ENCODE measurements at places on chromosomes 13 and 19.

- DNase-seq, result no peak
These were observed 2.9 kb upstream of the C19orf25 start for GRCh38 chr19:1481893-1482360.

DNA sequence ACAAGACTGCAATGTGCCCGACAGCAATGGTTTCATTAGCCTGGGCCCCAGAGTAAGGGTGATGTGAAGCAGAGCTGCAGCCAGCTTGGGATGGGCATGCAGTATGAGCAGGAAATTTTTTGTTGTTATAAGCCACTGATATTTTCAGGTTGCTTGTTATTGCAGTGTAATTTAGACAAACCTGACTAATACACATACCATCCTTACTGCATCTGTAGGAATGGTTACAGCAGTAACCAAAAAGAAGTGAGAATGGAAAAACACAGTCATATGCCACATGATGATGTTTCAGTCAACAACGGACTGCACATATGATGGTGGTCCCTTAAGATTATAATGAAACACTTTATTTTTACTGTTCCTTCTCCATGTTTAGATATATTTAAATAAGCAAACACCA, 8.6 kb upstream of the POMP start:
- DNase-seq, result no peak

GRCh38 chr13:27298849-27299248, 28.2 kb downstream of the RASL11A start:
- DNase-seq, result no peak

GRCh38 chr13:95234242-95234641, 67.0 kb downstream of the ABCC4 start:
- DNase-seq, result no peak

GRCh38 chr13:49746111-49746510, 46.4 kb downstream of the KPNA3 start:
- no peak for DNase-seq

DNA sequence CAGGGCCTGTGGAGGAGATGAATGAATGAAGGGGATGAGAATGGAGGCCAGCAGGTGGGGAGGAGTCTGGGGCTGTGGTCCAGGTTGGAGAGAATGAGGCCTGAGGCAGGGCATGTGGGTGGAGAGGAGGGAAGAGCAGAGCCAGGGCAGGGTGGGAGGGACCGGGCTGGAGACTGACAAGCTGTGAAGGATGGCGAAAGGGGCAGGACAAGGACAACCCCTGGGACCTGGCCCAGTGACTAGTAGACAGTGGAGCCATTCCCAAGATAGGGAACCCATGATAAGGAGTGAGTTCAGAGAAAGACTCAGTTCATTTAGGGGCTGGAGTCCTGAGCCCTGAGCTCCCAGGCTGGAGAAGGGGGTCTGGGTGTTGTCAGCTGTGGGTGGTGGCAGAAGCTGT, 3.0 kb downstream of the PTH2 start:
- no peak for DNase-seq

DNA sequence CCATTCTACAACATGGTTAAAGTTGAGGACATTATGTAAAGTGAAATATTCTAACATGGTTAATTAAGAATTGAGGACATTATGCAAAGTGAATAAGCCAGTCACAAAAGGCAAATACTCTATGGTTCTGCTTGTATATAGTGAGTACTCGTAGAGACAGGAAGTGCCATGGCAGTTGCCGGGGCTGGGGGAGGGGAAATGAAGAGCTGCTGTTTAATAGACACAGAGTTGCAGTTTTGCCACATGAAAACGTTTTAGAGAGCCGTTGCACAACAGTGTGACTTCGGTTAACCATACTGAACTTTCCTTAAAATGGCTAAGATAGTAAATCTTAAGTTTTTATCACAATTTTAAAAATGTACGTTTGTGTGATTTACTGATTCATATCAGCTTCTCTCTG, 176.9 kb downstream of the SHISA2 start:
- DNase-seq, result peak; percentile 46

- no peak for DNase-seq
These were observed 18.8 kb downstream of the TYK2 start for GRCh38 chr19:10361569-10362011.

- DNase-seq, result no peak
These were observed 188.2 kb upstream of the RNF113B start for GRCh38 chr13:98365302-98365701.

- no peak for DNase-seq
These were observed 298.3 kb downstream of the DIAPH3 start for GRCh38 chr13:59865398-59865797.

GRCh38 chr13:111370570-111371535, 50.4 kb downstream of the TEX29 start:
- no peak for DNase-seq

GRCh38 chr19:47356900-47357299, 7.8 kb downstream of the DHX34 start:
- no peak for DNase-seq

- DNase-seq, result no peak
These were observed 29.0 kb upstream of the ZNF709 start for GRCh38 chr19:12513531-12514061.

DNA sequence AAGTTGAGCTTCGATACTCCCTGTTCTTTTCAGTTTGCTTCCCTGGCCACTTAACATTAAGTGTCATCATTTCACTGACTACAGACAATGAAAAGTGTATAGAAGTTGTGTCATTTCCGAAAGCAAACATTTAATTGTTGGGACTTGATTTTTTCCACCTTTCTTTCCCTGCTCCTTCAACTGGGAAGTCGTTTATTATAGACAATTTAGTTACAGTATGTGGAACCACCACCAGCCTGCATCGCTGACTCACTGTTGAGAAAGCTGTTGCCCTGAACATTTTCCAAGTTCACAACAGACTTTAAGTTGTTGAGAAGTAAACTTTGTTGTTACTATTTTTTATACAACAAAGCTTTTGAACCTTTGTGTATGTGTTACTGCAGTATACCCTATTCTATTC, 788.4 kb upstream of the PRR20A start:
- no peak for DNase-seq

DNA sequence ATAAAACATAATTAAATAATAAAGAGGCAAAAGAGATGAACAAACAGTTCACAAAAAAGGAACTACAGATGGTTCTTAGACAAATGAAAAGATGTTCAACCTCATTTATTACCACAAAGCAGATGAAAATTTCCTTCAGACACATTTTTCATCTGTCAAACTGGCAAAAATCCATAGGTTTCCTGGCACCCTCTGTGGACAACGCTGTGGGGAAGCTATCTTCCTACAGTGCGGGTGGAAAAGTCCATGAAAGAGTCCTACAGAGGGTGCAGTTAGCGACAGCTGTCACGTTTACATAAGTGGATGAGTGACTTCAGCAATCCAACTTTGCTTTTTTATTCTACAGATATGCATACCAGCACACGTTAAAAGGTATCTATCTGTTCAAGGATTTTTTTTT, 30.3 kb upstream of the PDCD5 start:
- no peak for DNase-seq

GRCh38 chr13:101305981-101306411, 110.3 kb downstream of the NALCN start:
- no peak for DNase-seq

DNA sequence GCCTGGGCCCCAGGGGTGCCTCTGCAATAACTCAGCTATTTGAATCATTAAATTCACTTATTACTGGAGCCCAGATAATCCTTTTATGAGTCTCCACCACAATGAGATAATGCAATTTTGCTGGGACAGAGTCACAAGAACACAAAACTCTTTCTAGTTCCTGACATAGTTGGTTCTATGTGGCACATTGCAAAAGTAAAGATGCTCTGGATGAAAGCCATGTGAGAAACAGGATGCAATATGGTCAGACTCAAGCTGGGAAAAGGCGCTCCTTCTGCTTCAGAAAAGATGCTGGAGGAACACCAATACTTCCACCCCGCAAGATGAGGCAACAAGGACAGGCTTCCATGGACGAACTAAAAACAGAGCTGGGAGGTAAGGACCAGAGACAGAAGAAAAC, 5.7 kb downstream of the ANKRD27 start:
- no peak for DNase-seq

GRCh38 chr19:2815191-2815614, 4.5 kb upstream of the ZNF554 start:
- DNase-seq, result no peak

DNA sequence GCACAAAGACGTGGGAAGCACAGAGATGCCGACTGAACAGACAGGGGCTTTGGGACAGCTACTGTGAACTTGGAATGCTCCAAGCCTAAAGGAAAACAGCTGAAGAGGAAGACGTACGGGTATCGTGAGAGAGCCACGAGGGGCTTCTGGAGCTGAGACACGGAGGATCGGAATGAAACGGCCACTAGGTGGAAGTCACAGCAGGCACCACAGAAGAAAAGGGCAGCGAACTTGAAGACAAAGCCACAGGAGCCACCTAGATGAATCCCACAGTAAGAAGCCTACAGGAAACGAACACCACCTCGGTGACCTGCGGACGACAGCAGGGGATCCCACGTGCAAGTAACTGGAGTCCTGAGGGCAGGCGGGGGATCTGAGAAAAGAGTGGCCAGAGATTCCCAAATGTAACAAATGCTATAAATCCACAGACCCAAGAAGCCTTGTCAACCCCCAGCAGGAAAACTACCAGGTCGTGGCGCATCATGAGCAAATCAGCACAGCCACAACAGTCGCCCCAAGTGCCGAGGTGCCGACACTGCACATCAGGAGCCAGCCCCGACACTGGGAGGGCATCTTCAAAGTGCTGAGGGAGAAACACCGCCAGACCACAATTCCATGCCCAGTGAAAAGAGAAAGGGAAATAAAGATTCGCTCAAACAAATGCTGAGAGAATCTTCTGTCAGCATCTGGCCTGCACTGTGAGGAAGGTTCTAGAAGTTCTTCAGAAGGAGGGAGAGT, 39.3 kb upstream of the ISYNA1 start:
- DNase-seq, result no peak

- DNase-seq, result no peak
These were observed 1456.2 kb upstream of the SLC10A2 start for GRCh38 chr13:104522235-104523072.

- no peak for DNase-seq
These were observed 175.2 kb downstream of the PAN3 start for GRCh38 chr13:28313579-28313978.

DNA sequence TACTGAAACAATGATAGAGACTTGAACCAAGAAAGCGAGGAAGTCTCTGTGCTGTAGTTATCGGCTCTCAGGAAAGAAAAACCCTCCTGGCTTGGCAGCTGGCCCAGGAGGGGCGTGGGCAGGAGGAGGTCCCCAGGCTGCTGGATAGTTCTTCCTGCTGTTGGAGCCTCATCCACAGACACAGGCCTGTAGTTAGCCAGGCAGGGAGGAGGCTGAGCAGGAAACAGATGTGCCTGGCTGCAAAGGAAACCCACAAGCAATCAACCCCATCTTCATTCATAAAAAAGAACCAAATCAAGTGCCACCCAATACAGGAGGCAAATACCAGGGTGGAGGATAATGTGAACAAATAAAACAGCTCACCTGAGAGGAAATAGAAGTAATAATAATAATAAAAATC, 86.2 kb downstream of the IRS2 start:
- DNase-seq, result no peak

- DNase-seq, result no peak
These were observed 14.5 kb downstream of the SLC46A3 start for GRCh38 chr13:28704282-28704681.

GRCh38 chr19:46225558-46226004, 4.0 kb upstream of the IGFL1 start:
- no peak for DNase-seq

- no peak for DNase-seq
These were observed 7.5 kb upstream of the NFIX start for GRCh38 chr19:12987781-12988180.

DNA sequence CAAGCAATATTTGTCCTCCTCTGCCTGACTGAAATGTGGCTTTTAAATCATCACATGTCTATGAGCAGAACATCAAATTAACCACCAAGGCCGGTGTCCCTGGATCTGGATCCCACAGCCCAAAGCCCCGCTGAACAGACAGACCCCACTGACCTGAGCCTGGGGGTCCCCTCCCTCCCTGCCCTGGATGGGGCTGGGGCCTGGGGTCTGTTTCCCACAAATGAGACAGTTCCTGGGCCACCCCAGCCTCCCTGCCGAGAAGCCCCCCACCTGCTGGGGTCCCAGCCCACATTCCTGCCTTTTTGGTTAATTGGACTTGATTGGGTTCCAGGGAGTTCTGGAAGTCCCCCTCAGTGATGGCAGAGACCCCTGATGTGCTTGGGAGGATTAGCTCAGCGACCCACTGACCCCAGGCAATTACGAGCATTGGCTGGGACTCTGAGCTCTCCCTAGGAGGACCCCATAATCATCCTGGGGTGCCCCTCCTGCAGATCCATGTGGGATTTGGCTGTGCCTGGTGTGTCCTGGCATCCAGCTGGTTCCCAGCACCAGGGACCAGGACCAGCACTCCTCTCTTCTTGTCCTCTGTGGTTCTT, 19.4 kb upstream of the CPAMD8 start:
- DNase-seq, result no peak

- no peak for DNase-seq
These were observed 23.1 kb downstream of the MYH14 start for GRCh38 chr19:50226536-50226935.

- DNase-seq, result no peak
These were observed 1.5 kb downstream of the SCAF1 start for GRCh38 chr19:49643466-49643865.

- DNase-seq, result peak; percentile 21
These were observed 7.5 kb downstream of the ZNF610 start for GRCh38 chr19:52343548-52343947.

DNA sequence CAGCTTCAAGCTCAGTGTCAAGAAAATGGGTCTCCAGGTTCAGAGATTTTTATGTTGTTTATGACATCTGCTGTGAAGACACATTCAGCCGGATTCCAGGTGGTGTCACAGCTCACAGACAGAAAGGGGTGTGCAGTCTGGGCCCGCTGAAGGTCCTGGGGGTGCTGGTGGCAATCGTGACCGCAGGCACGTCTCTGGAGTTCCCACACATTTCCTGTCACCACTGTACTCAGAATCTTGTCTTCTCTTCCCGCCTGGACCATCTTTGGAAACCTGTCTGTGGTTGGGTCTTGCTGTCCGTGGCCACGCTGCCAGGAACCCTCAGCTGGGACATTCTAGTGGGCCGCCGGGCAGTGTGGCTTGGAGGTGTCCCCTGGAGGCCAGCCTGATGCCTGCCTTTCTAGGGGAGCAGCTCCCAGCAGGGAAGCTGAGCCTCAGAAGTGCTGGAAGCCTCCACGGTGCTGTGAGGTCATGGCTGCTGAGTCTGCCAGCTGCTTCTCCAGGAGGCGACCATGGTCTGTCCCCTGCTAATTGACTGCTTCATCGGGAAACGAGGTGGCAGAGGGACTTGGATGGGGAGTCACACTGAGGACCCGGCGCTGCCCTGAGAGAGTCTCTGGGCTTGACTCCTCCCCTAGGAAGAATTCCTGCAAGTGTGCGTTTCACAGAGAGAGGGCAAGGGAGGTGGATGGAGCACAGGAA, 3.7 kb downstream of the TEX29 start:
- DNase-seq, result no peak

GRCh38 chr19:4075373-4075772, 8.7 kb upstream of the ZBTB7A start:
- no peak for DNase-seq

GRCh38 chr13:24308068-24308445, 1.3 kb upstream of the C1QTNF9 start:
- no peak for DNase-seq

Measured in activated T-helper 1 cell treated with anti-CD3 and anti-CD28 coated beads, Interleukin-2, amount 50 U/mL, for 16 hours (primary cell).